ENCODE measurements at places on chromosomes 6 and 20. TPM values are rescaled to one million over a fixed set of nuclear protein-coding genes. Genes with fewer than 3 reads are reported as not detected.

DNA sequence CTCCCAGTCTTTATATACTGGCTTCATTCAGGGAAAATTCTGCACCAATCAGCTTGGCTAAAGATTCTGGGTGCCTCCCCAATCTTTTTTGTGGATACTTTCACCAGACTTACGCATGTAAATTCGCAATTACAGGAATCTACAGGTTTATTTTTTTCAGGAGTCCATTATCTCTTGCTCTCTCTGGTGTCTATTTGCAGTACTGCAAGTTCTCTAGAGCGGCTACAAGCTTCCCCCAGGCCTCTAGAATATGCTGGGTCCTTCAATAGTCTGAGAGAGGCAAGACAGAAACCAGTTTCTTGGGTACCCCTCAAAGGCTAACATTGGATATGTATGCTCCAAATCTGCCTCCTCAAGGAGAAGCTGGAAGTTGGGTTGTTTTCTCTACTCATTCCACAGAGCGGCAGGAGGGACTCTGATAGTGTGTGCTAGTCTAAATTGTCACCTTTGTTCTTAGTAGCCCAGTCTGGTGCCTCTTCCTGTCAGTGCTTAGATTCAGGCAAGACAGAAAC, 58.5 kb downstream of the SUN5 start:
- DNase-seq = no peak

The PRND gene
- total RNA-seq = 1.3 TPM

DNA sequence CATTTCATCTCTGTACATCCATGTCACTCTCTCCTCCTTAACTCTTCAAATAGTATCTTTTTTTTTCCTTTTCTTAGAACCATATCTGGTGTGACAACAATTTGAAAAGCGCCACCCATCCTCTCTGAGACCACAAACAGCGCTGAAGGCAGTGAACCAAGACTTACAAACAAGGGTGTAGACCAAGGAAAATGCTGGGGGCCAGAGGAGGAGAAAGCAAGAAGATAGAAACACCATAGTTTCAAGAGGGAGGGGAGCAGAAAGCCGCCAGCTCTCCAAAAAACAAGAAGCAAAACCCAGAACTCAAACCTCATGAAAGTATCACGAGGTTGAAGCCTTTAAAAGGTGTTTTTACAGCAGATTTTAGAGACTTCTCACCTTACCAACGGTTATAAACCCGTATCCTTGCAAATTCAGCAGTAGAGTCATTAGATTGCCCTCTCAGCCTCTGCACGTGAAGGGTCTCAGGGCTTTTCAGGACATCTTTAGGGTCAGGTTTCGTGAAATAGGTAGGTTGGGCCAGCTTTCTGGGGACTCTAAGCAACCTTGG, 13.3 kb upstream of the RIPOR2 start:
- no peak for DNase-seq

The MUCL3 gene
- not detected for total RNA-seq

The TFAP2D gene
- not detected for total RNA-seq

DNA sequence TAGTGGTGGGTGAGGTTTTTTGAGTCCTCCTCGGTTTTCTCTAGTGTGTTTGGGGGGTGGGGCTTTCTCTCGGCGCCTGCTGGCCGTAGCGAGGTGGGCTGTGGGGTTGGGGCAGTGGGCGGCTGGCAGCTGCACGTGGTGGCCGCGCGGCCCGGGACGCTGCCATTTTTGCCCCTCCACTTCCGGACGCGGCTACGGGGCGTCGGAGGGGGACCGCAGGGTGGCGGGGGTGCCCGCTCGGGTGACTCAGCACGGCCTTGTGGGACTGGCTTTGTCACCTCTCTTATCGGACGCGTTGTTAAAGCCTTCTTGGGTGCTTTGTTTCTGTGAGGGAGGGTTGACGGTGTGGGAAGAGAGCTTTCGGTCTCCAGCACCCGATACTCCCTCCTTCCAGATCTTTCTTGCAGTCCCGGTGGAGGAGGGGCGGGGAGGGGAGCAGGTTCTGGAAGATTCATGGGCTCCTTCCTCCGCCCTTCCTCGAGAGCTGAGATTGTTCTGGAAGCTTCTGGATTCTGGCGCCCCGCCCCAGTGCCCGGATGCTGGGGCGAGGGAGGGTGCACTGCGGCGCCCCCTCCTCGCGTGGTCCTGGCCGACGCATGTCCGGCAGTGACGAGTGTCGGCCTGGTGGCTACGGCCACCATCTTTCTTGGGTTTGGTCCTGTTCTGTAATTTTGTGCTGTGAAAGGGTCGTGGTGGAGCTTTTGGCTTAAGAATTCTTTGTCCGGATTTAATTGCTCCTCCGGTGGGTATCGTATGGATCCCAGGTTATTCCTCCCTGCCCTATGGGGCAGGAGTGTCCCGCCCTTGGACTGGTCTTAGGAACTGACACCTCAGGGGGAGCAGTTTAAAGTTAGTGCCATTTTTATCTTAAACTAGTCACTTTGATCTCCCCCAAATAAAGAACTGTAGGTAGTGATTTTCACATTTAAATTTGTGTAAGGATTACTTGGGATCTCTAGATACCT, 719 bp downstream of the HSP90AB1 start:
- DNase-seq = peak; percentile 92

The EBF4 gene
- total RNA-seq = 16.7 TPM

The PPP1R14C gene
- total RNA-seq = 0.58 TPM

DNA sequence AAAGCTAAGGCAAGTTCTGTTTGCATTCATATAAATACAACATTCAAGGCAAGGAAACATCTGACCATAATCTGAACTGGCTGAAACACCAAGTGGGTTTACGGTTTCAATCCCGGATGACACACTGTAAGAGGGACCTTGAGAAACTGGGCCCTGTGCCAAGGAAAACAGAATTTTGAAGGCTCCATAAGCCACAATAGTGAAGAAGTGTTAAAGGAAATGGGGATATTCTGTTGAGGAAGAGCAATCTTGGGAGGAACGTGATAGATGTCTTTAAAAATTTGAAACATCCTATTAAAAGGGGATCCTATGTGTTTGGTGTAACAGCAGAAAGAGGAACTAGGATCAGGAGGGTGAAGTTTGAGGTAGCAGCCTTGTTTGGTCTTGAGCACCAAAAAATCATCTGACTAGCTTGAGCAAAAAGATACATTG, 82.4 kb upstream of the TAB2 start:
- DNase-seq = no peak

DNA sequence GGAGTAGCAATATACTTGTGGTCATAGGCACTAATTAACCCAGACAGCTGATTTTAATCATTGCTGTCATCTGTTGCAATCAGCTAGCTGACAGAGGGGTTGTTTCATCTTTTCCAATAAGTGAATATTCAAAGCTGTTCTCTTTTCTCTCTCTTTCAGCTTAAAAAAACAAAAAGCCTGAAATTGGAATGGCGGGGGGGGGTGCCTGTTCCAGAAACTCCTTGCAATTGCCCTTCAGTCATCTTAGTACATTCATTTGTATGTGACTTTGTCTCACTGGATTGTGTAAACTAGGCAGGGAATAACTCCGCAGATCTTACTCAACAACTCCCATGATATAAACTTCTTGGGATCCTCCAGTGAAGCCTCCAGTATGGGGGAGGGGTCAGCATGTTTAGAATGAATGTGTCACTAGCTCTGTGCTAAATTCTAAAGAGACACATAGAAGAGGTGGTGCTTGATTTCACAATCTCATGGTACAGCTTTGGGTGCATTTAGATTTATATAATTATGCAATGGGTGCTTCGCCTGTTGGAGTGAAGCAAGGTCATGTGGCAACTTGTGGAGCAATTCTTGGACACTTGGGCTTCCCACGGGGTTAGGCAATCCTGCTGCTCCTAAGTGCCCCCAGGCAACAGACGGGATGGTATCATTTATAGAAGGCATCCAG, 40.1 kb downstream of the SLC24A3 start:
- DNase-seq = no peak

The SLC22A2 gene
- 1.1 TPM for total RNA-seq

GRCh38 chr20:45833030-45833882, at the start of gene SNX21:
SNX21 (plus strand) TSS chr20:45833799; CDS start chr20:45833920, 121 bp downstream.
- peak; percentile 91 for DNase-seq

- DNase-seq = no peak
Observed at GRCh38 chr6:100959280-100959679, 78.2 kb upstream of the ASCC3 start.

GRCh38 chr6:82017288-82017687, 230.3 kb downstream of the IBTK start:
- DNase-seq = peak; percentile 57

The TCP11 gene
- not detected for total RNA-seq

DNA sequence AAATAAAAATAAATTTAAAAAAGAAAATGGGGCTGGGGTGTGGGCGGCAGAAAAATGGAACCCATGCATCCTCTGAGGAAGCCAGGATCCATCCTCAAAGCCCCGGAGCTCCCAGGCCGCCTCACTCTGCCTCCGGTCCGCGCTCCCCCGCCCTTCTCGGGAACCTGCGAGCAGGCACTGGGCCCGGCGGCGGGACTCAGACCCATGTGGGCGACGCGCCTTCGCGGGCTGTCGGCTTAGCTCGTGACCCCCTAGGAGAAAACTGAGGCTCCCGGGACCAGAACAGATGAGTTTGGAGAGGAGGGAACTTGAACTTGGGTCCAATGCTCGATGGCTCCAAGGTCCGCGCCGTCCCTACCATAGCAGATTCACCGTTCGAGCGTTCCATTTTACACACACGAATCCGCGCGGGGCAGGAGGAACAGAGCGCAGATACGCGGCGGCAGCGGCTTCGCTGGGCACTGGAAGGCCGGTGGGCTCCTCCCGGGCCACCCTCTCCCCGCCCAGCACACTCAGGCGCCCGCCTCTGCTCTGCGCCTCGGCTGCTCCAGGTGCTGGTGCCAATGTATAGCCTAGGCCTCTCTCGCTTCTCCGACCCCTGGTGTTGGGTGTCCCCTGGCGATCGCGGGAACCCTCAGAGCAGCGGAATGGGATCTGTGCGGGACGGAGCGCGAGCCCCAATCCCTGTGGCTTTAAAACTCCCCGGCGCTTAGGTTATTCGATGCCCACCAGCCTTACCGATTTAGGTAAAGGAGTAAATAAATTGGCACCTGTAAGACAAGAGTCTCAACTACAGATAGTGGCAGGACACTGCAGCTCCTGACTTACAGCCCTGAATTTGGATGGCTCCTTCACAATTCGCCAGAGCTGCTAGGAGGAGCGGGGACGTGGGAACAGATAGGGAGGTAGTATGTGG, 39.2 kb downstream of the DPPA5 start:
- DNase-seq = no peak

The RAD21L1 gene
- not detected for total RNA-seq

DNA sequence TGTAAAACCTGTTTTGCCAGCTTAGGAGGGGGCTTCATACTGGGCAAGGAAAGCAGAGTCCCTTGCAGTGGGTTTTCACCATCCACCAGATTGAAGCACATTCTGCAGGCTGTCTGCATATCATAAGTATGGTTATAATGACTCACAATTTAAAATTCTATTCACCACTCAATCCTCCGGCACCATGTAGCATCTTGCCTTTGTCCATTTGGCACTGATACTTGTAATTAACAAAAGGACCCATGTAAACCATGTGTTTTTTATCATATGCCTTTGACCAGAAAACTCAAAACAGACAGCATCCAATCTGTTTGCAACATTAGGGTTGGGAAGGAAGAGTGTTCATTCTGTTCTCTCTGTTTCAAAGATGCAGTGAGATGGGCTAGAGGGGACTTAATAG, 3.0 kb downstream of the CD83 start:
- DNase-seq = no peak

GRCh38 chr20:57064836-57065235, 201.6 kb downstream of the BMP7 start:
- DNase-seq = no peak

- no peak for DNase-seq
Observed at GRCh38 chr6:20538131-20538662, 3.9 kb downstream of the CDKAL1 start.

GRCh38 chr6:111818539-111819226, 54.6 kb downstream of the FYN start:
- DNase-seq = no peak

- DNase-seq = peak; percentile 12
Observed at GRCh38 chr20:44054849-44055248, 132.1 kb downstream of the JPH2 start.

Data from aorta (tissue), 5 donors.